ENCODE measurements at places on chromosomes 5 and 9.
A peak's percentile ranks its signal among the peaks of the same experiment; 100 is the strongest.

DNA sequence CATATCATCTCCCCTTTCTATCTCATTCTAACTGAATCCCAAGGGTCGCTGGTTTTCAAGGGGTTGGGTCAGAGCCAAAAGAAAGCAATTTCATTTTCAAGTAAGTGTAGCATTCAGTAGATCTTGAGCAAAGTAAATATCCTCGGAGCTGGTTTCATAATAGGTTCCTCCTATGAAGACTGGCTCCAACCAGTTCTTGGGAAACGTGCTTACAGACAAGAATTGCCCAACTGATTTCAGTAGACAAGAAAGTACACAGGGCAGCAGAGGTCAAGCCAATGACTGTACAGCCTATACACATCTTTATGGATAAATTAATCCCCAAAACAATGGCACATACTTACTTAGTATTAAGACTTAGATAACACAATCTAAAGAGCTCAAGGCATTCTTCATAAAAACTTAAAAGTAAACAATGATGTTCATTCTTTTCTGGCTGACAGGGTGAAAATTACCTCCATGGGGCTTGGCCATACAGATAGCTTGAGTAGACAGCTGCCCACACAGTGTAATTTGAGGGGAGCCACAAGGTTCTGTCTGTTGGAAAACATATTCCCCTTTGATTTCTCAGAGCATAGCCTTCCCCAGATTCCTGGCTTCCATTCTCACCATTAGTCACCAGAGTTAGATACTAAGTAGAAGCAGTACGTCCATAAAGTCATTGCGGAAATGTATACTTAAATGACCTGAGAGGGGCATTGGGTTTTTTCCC, 163.9 kb downstream of the ARRDC3 start:
- no peak for DNase-seq

- no peak for DNase-seq
Measured at GRCh38 chr5:53974021-53974420, 336.4 kb downstream of the ARL15 start.

DNA sequence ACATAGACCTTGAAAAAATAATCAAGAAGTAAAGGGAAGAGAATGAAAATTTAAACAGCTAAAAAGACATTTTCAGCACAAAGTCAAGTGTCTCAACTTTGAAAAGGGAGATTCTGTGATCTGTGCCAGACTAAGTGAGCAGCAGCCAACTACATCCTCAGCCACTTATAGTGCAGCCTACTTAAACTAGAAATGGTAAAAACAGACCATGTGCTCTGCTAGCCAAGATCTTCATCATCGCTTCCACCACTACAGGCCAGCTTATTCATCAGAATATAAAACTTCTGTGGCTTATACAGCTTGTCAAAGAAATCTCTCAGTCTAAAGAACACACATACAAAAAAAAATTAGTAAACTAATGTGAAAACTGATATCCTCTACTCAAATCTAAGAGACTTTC, 63.5 kb downstream of the CEMIP2 start:
- no peak for DNase-seq

DNA sequence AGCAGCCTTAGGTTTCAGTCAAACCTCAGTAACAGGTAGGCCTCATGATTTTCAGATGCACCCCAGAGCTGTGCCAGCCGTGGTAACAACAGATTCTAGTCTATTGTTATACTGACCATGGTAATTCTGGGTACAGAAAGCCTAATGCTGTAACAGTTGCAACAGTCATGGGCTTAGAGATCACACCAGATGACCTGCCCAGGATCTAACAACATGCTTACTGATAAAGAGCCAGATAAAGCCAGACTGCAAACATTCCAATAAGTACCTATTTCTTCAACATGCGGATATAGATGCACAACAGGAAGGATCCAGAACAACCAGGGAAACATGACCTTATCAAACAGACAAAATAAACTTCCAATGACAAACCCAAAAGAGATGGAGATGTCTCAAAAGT, 42.8 kb downstream of the CERT1 start:
- no peak for DNase-seq

GRCh38 chr5:179166886-179167841, 107.0 kb downstream of the ZNF354C start:
- DNase-seq = no peak

DNA sequence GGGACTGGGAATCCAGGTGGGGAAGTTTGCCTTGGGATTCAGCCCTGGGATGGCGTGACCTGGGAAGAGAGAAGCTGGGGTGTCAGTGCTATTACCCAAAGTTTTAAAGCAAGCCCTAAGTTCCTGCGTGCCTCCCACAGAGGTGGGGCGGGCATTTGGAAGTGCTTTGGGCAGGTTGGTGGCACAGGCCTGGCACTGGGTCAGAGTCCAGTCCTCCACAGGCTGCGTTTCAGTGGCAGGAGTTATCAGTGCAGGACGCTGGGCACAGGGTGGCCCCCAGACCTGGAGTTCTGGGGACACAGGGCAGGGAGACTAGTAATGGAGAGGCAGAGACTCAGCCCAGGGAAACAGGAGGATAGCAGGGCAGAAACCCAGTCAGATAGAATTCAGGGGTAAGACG, 147.2 kb downstream of the MAST4 start:
- no peak for DNase-seq

DNA sequence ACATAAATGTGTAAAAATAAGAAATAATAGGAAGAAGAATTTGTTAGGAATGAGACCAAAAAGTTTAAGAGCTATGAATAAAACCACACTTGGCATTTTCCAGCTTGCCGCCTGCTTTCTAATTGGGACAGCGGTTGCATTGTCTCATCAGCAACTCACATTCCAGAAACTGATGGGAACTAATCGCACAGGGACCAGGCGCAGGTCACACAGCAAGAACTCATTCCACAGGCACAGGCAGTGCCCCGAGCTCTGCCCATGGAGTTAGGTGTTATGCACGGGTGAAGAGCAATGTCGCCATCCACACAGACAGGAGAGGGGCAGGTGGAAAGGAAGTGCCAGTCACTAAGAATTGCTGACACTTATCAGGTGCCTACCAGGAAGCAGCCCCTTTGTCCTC, 279.9 kb downstream of the NSG2 start:
- DNase-seq = no peak

GRCh38 chr9:125732562-125732961, 14.6 kb upstream of the PBX3 start:
- no peak for DNase-seq

GRCh38 chr9:95515272-95516113, 1.3 kb downstream of the PTCH1 start:
- peak; percentile 65 for DNase-seq

- no peak for DNase-seq
Measured at GRCh38 chr9:16868701-16869100, 1.8 kb downstream of the BNC2 start.

- no peak for DNase-seq
Measured at GRCh38 chr9:128271112-128271511, 4.7 kb downstream of the GOLGA2 start.

- DNase-seq = no peak
Measured at GRCh38 chr9:34884747-34885189, 73.3 kb upstream of the PHF24 start.

- no peak for DNase-seq
Measured at GRCh38 chr9:134043531-134043988, 18.3 kb downstream of the BRD3OS start.

DNA sequence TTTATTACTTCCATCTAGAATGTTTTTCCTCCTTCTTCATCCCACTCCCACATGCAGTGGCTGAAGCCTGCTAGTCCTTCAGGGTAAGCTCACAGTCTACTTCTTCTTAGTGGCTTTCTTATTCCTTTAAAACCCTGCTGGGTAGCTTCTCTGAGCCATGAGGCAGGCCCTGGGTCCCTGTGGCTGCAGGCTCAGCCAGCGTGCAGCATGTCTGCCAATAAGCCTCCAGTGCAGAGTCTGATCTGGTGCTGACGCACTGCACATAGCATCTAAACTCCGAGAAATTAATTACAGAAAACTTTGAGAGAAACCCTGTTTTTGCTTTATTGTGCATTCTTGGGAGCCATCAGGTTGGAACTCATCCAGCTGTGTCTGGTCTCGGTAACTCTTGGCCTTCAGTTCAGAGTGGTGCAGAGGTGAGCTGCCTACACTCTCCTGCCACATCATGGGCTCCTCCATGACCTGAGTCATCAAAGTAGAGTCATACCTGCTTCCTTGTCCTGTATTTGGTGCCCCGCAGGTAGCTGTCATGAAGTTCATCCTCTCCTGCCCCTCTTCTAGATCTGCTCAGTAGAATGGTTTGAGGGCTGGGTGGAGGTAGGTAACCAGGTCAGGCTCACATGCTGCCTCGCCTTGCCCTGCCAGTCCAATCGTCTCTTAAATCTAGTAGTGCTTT, 339.4 kb downstream of the KDM4C start:
- no peak for DNase-seq

DNA sequence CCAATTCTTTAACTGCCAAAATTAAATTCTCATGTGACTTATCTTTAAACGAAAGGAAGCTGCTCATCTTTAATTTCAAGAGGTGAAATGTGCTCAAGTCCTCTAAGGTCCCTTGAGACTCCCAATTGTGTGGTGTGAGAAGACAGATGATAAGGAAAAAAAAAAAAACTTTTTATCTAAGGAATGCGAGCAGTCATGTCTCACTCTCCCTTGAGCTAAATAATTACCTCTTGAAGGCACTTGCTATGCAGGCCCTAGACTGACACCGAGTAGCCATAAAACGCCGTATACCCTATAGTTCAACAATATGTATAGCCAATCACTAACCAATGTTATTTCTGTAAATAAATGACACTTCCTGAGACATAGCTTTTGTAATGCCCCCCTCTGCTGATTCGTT, 1.5 kb upstream of the DTWD2 start:
- DNase-seq = no peak

DNA sequence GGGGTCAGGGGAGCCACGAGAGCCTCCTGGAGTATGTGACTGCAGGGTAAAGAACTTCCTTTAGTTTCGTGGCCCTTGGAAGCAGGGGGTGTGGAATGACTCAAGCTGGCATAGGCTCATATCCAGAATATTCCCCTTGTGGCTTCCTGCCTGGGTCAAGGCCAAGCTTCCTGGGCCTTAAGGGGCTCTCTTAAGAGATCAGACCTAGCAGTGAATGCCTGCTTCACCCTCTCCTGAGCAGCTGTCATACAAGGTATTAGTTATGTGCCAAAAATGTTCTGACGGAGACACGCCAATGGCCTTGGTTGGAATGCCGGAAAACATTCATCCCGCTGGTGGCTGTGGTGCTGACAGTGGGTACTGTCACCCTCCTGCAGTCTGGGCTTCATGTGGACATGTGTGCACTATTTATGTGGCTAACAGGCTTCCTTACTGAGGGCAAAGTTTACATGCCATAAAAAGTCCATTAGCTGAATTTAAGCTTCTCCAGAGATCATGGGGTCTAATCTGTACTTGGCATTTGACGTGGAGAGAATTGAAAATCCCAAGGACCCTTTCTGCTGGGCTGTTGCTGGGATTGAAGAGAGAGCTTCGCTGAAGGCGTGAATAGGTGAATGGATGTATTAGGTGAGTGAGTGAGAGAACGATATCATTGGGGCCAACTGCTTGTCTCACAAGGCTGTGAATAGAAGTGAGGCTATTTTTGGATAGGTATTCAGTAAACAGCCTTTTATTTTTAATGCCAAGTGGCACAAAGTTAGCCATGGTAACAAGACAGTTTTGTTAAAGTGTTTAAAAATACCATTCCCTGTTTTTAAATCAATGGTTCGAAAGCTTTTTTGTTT, 156.8 kb downstream of the MACROH2A1 start:
- DNase-seq = no peak

DNA sequence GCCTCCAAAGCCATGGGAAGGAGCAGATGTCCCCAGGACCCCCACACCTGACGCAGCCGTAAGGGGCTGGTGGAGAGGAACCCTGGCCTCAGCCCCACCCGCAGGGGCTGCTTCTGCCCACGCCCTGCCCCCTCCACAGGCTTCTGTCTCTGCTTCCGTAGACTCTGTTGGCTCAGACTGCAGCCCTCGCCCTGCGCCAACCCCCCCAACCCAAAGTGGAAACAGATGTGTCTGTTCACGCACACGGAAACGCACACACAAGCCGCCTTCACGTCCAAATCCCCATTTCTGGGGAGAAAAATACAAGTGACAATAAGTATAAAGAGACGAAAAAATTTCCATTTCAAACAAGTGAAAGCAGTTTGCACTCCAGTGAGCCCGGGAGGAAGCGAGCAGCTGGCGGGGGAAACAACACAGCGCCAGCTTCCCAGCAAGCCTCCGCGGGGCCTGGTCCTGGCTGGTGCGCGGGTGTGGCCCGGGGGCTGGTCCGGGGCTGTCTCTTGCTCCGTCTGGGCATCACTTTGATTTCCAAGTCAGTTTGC, 32.6 kb upstream of the RXRA start:
- DNase-seq = no peak

- DNase-seq = no peak
Measured at GRCh38 chr5:64790210-64790609, 21.5 kb downstream of the CWC27 start.

GRCh38 chr9:75891771-75892215, 1.3 kb downstream of the PCSK5 start:
- DNase-seq = no peak

DNA sequence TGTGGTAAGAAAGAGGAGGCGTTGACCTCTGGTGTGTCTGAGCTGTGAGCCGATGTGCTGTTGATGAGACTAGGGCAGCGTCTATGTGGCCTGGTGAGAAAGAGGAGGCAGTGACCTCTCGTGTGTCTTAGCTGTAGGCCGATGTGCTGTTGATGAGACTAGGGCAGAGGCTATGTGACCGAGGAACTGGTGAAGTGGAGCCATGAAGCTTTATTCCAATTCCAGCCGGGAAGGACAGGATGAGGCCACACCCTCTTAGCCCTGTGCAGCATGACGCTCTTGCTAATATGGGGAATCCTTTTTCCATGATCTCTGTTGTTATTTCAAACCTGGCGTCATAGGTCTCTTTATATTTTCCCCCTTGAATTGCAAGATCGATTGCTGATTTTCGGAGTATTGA, 172.4 kb downstream of the GOLPH3 start:
- DNase-seq = no peak

DNA sequence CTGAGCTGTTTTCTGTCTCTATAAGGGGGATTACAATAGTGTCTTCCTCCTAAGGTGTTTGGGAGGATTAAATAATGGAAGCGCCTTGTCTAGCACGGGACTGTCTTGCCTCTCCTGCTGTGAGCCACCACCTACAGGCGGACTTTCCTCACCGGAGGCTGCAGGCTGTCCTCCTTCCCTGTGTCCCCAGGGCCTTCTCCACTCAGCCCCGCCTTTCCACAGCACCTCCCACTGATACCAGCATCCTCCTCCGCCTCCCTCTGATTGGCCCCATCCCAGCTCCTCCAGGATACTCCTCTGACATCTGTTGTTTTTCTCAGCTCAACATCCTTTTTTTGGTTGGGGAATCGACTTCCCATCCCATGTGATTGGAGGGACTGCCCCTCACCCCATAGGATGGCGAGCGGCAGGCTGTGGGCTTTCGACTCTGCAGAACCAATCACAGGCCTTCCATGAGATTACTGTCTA, 851 bp upstream of the ZDHHC12 start:
- peak; percentile 69 for DNase-seq

GRCh38 chr5:92908952-92909601, 671.9 kb downstream of the NR2F1-AS1 start:
- no peak for DNase-seq

GRCh38 chr5:57094753-57095683, 78.8 kb upstream of the GPBP1 start:
- DNase-seq = no peak

GRCh38 chr5:128426090-128426534, 111.9 kb downstream of the FBN2 start:
- DNase-seq = no peak

GRCh38 chr9:82882138-82882537, 180.8 kb downstream of the RASEF start:
- DNase-seq = no peak

- no peak for DNase-seq
Measured at GRCh38 chr5:78915170-78915569, 69.9 kb downstream of the ARSB start.

GRCh38 chr9:21549251-21549765, 67.2 kb upstream of the IFNE start:
- no peak for DNase-seq

- no peak for DNase-seq
Measured at GRCh38 chr9:19785230-19785629, 3.6 kb downstream of the SLC24A2 start.

Data from COR-L47 (cell line).